ENCODE measurements at places on chromosomes 3 and 15. TPM values are rescaled to one million over a fixed set of nuclear protein-coding genes. Genes with fewer than 3 reads are reported as not detected.

The CCDC39 gene
- total RNA-seq = 0.12 TPM

The KLF13 gene
- total RNA-seq = 14.7 TPM

The INSYN1 gene
- total RNA-seq = 0.50 TPM

The RHCG gene
- total RNA-seq = not detected

The GOLGA6L7 gene
- not detected for total RNA-seq

The ERICH6 gene
- not detected for total RNA-seq

The CDC25A gene
- 15.9 TPM for total RNA-seq

The KCNMB2 gene
- total RNA-seq = 0.87 TPM

The RAB8B gene
- total RNA-seq = 101 TPM

The CNTN3 gene
- 5.0 TPM for total RNA-seq

The PARP16 gene
- 1.5 TPM for total RNA-seq

The IL12A gene
- total RNA-seq = 4.1 TPM

The ATP2C1 gene
- total RNA-seq = 169 TPM

The TGM4 gene
- not detected for total RNA-seq

The P2RY14 gene
- not detected for total RNA-seq

The ANKRD63 gene
- not detected for total RNA-seq

The SAMMSON gene
- 0.25 TPM for total RNA-seq

The CMTM8 gene
- total RNA-seq = 0.12 TPM

The CPLX3 gene
- total RNA-seq = not detected
